ENCODE measurements at places on chromosomes 2 and 18.

DNA sequence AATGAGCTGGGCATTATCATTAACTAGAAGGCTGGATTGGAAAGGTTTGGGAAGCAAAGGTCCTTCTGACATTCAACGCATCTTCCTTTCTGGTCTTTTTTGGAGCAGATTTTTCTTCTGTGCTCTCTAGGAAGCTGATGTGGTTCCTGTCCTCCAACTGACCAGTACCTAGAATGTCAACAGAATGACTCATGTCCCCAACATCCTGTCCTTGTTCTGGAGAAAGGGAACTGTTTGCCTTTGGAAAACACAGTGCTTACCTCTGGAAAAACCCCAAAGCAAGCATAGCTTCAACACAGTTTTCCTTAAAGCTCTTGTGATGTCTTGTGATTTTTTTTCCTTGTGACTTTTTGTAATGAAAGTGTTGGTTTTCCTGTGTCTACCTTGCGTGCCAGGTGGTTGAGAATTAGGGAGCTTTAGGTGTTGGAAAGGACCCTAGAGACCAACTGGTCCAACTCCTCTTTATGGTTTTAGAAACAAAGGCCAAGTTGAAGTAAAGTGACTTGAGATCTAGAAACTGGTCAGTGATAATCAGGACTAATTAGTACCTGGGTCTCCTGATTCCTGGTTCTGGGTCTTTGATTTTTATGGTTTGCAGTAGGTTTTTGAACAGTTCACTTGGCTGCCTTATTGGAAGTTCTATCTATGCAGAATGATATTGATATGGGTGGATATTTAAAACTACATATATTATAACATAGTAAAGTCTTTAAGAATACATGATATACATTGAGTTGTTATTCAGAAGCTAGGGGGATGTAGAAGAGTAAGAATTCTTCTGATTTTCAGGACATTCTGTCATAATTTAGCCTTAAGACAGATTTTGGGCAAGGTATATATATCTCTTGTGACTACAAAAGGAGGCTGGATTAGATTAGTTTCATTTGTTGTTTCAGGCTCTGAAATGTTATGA, 70.5 kb downstream of the FMNL2 start:
- no peak for DNase-seq

- peak; percentile 4 for DNase-seq
These were observed 766 bp downstream of the CCDC85A start for GRCh38 chr2:56184500-56185011.

- DNase-seq: no peak
These were observed 219.7 kb upstream of the HS6ST1 start for GRCh38 chr2:128538396-128538795.

DNA sequence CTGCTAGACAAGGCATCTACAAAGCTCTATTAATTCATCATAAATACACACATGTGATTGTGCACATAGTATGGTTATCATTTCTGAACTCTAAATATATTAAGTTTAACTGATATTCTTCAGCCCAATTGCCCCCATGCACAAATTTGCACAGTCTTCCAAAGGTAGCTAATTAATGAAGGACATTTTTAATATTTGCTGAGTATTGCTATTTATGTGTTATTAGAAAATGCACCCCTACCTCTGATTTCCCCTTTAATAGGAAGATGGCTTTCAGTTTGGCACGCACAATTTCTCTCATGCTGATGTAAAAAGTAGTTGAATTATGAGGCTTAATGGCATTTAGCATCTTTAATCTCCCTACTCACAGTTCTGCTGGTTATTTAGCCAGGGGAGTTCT, 242.1 kb downstream of the DCC start:
- no peak for DNase-seq

GRCh38 chr2:128284841-128285240, 33.8 kb downstream of the HS6ST1 start:
- no peak for DNase-seq

- no peak for DNase-seq
These were observed 295.5 kb upstream of the LYPD1 start for GRCh38 chr2:132965460-132965859.

DNA sequence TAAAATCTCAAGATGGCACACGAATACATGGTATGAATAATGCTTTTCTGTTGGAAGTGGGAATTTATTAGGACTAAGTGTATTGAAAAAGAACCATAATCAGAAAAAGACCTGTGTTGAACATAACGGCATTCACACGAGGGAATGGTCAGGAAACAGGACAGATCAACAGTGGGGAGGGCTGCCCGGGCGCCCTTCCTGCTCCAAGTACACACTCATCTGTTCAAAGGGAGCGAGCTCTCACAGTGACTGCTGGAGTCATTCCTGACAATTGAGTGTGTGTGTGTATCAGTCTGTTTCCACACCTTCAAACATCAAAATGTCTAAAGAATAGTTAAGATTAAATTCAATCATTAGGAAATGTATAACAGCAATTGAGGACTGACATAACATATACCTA, 167.2 kb downstream of the HDAC4 start:
- no peak for DNase-seq

GRCh38 chr2:215712871-215713790, 277.3 kb upstream of the FN1 start:
- DNase-seq: peak; percentile 88

DNA sequence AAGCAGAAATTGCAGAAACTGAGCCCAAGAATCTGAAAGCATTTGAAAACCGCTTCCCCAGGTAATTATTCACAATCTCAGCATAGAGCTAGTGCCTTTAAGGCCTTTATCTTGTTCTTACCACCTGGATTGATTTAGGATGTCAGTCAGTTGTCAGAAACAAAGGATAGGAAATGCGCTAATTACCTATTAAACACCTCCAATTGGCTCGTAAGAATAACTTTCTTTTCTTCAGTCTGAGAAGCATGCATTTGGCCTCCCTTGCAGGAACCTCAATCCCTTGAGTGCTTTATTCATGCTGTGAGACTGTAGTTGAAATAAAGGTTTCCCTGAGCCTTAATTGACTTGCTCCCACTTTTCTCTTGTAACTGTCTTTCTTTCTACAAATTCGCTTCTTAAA, 400.3 kb upstream of the LRATD1 start:
- no peak for DNase-seq

DNA sequence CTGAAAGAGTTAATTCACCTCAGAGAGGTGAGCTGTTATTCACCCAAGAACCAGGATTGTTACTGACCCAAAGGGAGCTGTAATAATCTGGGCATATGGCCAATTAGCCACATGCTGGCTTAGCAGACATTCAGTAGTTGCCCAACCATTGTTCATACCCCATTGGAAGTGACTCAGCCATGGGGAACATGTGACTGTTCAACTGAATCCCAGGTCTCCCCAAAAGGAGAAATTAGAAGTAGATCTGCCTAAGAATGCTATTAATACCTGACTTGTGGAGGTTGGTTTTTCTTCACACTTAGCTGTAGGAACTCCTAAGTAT, 272.6 kb upstream of the UBE2E3 start:
- DNase-seq: no peak

GRCh38 chr2:111186933-111187332, 66.2 kb downstream of the BCL2L11 start:
- DNase-seq: no peak

GRCh38 chr2:163135256-163135655, 296.7 kb upstream of the KCNH7 start:
- no peak for DNase-seq

DNA sequence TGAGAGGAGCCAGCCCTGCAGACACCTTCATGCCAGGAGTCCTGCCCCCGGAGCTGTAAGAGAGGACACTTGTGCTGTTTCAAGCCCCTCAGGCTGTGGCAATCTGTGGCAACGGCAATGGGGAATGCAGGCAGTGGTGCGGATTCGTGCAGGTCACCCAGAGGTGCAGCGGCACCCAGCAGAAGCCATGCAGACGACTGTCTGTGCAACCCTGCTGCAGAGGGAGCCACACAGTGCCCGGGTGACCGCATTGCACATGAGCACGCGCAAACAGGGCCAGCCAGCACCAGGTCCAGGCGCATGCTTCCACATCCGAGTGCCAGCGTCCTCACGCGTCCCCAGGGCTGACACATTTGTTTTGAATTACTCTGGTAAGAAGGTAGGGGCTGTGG, 84.8 kb upstream of the GPC1 start:
- DNase-seq: no peak

DNA sequence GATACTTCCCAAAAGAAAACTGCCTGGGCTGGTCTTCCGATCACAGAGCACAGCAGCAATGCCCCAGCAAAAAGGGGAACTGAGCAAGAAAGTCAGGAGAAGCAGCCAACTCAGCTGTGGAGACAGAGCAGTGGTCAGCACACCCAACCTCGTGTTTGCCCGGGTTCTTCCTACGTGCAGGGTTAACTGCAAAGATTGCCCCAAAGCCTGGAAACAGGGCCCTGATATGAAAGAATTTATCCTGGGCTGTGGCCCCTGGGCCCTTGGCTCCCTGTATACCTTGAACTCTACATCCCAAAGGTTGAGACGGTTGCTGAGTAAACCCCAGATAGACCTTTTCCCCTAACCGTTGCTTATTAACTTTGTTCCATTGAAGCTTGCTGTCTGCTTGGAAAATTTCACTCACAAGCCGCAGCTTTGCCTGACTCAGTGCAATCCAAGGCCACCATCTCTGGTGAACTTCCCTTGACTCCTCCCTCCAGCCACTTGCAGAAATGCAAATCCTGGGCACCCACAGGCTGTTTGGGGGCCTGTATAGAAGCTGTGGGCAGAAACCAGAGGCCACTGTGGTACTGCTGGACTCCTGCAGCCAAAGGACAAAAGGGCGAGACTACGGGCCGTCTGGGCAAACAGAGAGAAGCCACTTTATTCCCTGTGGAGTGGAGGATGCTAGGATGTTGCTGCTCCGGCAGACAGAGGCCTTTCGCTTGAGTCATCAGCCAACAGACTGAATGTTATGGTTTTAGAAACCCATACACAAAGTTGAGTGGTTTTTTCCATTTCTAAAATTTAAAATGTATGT, 18.2 kb downstream of the NRP2 start:
- DNase-seq: no peak

DNA sequence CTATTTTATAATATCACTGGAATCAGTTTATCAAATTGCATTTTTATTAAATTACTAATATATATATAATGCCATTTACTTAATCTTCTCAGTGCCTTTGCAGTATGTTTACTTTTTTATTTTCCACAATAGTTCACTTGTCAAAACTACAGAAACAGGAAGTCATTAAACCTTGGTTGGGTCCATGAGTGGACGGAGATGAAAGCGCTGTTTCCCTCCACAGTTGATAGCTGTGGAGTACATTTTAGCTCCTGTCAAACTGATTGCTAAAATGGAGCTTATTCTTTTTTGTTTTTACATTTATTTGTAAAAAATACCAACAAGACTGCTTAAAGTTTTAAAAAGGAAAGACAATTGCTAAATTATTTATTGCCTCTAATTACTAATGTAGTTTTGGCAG, 19.2 kb downstream of the MFF start:
- no peak for DNase-seq

GRCh38 chr18:10072671-10073175, 158.9 kb downstream of the VAPA start:
- no peak for DNase-seq

GRCh38 chr2:189086250-189086649, 93.3 kb downstream of the COL5A2 start:
- DNase-seq: no peak

DNA sequence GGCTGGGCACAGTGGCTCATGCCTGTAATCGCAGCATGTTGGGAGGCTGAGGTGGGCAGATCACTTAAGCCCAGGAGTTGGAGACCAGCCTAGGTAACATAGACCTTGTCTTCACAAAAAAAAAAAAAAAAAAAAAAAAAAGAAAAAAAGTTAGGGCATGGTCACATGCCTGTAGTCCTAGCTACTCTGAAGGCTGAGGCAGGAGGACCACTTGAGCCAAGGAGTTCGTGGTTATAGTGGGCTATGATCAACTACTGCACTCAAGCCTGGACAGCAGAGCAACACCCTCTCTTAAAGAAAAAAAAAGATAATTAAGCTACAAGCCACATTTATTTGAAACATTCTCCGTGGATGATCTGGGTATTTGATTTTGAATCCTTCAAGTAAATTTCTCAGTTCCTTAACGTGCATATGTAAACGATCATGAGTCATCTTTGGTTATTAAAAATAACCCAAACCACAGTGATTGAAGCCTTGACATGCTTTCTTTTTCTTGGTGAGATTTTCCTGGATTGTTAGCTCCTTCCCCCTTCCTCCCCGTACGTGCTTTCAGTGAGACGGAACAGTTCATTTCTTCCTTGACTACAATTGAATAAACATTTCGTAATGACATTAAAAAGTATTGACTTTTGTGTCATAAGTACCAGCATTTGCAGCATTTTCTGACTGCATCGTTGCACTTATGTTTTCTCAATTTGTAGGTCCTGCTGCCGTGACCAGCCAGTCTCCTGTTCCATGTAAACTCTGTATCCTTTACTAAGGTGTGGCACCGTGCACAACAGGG, 20.3 kb downstream of the RMC1 start:
- no peak for DNase-seq

- DNase-seq: no peak
These were observed 131.7 kb downstream of the NRP2 start for GRCh38 chr2:205814039-205814364.

GRCh38 chr2:197360744-197361156, 50.2 kb upstream of the ANKRD44 start:
- no peak for DNase-seq

GRCh38 chr2:174826051-174826450, 61.8 kb upstream of the CHRNA1 start:
- no peak for DNase-seq

- DNase-seq: no peak
These were observed 129.8 kb upstream of the CAB39 start for GRCh38 chr2:230582851-230583283.

DNA sequence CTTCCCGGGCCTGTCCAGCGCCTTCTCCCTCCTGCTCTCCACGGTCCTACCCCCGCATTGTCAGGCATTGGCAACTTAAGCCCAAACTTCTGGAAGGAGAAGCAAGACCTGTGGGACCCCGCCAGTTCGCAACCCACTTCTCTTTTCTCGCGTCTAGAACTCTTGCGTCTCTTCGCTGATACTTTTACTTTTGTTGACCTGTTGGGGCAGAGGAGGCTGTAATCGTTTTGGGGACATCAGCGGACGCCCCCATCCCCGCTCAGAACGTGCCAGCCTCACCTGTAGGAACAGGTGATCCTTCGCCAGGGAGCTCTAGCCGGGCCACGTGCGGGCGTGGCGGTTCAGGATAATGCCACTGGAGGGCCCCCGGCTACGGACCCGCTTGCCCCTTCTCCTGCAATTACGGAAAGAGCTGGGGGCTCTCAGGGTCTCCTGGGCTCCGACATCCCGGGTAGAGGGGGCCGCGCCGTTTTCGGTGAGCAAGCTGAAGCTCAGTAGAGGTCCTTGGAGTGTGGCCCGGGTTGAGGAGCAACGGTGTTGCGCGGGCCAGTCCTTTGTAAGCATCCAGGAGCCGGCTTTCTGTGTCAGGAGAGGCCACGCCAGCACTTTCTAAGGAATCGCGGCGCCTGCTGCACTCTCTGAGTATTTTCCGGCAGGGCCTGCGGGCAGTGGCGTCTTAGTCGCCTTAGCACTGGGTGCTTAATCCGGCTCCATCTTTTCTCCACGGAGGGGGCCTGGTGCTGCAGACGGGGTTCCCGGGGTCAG, 1.6 kb downstream of the MTCL1 start:
- peak; percentile 58 for DNase-seq

DNA sequence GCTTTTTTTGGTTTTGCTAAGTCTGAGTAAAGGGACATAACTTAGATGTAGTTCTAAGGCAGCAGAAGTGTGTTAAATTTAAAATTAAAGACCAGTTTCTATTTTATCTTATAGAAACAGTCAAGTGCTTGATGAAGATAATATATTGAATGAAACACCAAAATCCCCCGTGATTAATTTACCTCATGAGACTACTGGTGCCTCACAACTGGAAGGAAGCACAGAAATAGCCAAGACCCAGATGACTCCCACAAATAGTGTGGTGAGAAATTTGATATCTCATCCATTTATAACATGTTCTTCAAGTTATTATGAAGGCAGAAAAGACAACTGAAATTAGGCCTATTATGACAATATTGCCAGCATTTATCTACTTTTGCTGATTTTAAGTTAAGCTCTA, 45.6 kb downstream of the APLF start:
- DNase-seq: no peak
